Immature natural killer cell (primary cell): ENCODE measurements at places on chromosomes 1 and 21. TPM values are rescaled to one million over a fixed set of nuclear protein-coding genes. Genes with fewer than 3 reads are reported as not detected.

Gene ZSCAN20
- polyA plus RNA-seq, result 0.68 TPM

Gene CELA3A
- polyA plus RNA-seq, result not detected

Gene CNR2
- polyA plus RNA-seq, result 10.7 TPM

Gene ALX3
- polyA plus RNA-seq, result not detected

Gene HMGCS2
- polyA plus RNA-seq, result not detected

Gene OR10K1
- not detected for polyA plus RNA-seq

Gene BSND
- polyA plus RNA-seq, result not detected

Gene LCE2A
- polyA plus RNA-seq, result not detected

Gene ANKRD45
- not detected for polyA plus RNA-seq

Gene CBS
- not detected for polyA plus RNA-seq

Gene CCDC185
- not detected for polyA plus RNA-seq

Gene PIK3CD
- polyA plus RNA-seq, result 49.0 TPM

Gene CHRM3
- not detected for polyA plus RNA-seq

Gene CA6
- not detected for polyA plus RNA-seq

Gene OR2L5
- polyA plus RNA-seq, result not detected

Gene CLDN17
- polyA plus RNA-seq, result not detected

Gene NR1I3
- polyA plus RNA-seq, result not detected

Gene NOS1AP
- not detected for polyA plus RNA-seq

Gene GTF2B
- 42.0 TPM for polyA plus RNA-seq

Gene GBP6
- not detected for polyA plus RNA-seq

Gene TNN
- polyA plus RNA-seq, result not detected

Gene CCDC181
- polyA plus RNA-seq, result not detected

Gene WNT2B
- polyA plus RNA-seq, result not detected

Gene DNAH14
- 1.4 TPM for polyA plus RNA-seq

Gene C8A
- polyA plus RNA-seq, result not detected

Gene SNX7
- not detected for polyA plus RNA-seq

Gene RAB3B
- polyA plus RNA-seq, result not detected

Gene TIAM1
- polyA plus RNA-seq, result 5.6 TPM

Gene LORICRIN
- not detected for polyA plus RNA-seq

Gene HSD3B2
- not detected for polyA plus RNA-seq

Gene HMCN1
- not detected for polyA plus RNA-seq

Gene SLAMF6
- polyA plus RNA-seq, result 210 TPM

Gene DIPK1A
- 32.4 TPM for polyA plus RNA-seq

Gene FCER1A
- polyA plus RNA-seq, result 10.4 TPM

Gene FMO4
- polyA plus RNA-seq, result 3.0 TPM

Gene IL19
- polyA plus RNA-seq, result not detected

Gene DENND2C
- 0.81 TPM for polyA plus RNA-seq
